ENCODE measurements at places on chromosomes 3 and 15.
A peak's percentile ranks its signal among the peaks of the same experiment; 100 is the strongest.

GRCh38 chr3:48118928-48119327 lies 69.3 kb downstream of the CDC25A start:
- DNase-seq: no peak

GRCh38 chr3:125059488-125060245 lies 3.9 kb upstream of the HEG1 start:
- DNase-seq: no peak

DNA sequence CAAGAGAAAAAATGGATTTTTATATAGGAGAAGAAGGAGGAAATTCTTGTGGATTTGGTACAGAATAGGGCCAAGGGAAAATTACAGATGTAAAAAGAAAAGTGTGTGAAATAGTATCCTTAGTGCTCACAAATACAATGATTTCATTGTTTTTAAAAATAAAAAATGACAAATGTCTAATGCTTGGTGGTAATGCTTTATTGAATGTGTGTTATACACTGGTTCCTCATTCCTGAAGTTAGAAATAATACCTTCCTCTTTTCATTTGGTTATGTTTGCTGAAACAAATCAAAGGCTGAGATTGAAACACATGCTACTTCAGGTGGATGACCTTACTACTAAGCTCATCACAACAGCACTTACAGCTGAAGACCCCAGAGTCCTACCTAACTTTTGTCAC lies 37.7 kb upstream of the CCR2 start:
- DNase-seq: no peak

DNA sequence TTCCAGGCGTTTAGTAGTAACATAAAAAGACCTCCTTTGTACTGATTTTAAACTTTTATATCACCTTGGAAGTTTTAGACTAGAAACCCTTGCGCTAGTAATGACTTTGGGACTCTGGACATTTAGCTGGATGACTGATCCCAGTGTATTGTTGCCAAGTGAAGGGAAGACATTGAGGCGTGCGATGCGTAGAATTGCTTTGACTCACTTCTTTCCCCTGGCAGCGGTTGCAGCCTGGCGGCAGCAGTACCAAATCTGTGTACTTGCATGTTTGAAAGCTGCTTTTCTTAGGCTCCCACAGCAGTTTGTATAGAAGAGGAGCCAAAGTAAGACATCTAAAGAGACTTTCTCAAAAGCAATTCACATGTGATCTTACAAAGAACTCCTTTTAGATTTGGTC lies 151.6 kb downstream of the BBX start:
- DNase-seq: no peak

DNA sequence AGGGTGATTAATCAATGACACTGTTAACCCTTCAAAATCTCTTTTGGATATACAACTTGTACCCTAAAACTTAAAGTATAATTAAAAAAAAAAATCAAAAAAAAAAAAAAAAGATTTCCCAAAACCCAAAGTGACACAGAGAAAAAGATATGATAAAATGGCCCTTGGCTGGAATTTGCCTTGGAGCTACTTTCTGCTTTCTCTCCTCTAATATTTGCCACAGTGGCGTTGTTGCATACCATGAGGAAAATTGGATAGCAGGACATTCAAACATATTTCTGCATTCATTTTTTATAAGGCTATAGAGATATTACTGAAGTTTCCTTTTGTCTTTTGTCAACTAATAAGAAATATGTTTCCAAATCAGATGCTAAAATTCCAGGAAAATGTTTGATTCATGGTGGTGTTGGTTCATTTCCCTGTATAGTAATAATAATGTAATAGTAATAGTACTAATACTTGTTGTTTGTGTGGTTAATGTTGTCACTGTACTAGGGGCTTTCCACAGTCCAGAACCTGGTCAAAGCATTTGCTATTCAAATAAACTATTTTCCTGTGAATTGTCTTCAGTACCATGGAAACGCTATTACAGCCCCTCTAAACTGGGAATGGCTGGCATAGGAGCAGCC lies 441.3 kb upstream of the THBS1 start:
- DNase-seq: no peak

DNA sequence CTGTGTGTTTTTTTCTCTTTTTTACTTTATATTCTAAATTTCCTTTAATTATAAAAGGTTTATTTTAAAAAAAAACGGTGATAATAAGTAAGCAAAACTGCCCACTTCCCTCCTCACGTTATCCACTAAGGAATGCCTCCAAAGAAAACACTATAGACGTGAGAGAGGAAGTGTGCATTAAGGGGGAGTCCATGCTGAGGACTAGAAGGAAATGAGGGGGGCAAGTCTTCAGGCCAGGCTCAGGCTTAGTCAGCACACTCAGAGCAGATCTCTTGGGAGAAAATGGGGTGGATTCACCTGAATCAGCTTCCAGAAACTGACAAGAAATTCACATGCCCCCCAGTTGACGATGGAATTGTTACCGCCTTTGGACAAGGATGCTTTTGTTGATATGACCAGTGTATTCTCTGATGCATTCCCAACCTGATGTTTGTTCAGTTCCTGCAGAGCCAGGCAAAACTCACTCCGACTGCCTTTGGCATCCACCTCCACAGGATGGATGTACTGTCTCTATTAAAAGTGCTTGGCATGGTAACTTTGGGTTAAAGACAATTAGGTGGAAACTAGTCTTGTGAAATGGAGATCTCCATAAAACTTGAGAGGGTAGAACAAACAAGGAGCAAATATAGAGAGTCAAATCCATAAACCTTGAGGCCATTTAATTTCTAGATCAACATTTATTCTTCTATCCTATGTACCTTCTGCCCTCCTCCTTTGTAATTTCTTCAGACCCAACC lies 167.8 kb downstream of the MYRIP start:
- DNase-seq: no peak

GRCh38 chr3:31966978-31967591 lies 14.0 kb downstream of the OSBPL10 start:
- no peak for DNase-seq

DNA sequence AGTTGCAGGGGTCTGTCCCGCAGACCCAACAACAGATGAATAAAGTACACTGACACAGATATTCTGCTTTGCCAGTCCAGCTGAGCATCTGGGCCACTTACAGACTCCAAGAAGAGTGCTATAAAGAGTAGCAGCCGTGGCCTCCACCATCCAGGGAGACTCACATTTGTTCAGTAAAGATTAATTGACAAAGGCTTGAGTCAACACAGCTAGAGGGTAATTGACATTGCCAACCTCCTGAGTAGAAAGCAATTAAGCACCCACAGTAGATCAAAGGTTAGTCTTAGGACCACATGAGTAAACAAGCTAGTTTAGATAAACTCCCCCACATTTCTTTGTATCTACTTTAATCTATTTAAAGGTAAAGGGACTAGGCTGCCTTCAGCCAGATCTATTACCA lies 16.3 kb upstream of the CRTC3 start:
- no peak for DNase-seq

DNA sequence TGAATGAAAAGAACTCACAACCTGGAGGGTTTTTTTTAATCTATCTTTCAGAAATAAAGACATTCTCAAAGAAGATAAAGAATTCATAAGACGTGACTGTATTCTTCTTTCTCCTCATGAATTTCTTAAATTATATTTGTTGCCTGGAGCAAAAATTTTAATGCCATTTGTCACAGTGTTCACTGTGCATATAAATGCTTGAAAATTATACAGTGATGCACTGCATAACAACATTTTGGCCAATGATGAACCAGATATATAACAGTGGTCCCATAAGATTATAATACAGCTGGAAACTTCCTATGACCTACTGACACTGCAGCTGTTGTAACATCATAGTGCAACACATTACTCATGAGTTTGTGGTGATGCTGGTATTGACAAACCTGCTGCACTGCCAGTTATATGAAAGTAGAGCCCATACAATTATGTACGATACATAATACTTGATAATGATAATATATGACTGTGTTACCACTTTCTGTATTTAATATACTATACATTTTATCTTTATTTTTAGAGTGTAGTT lies 67.3 kb downstream of the P2RY1 start:
- DNase-seq: no peak

- DNase-seq: no peak
These were observed 27.0 kb downstream of the C2CD4A start for GRCh38 chr15:62093809-62094208.

- DNase-seq: no peak
These were observed 31.3 kb upstream of the BCL2L10 start for GRCh38 chr15:52143873-52144272.

DNA sequence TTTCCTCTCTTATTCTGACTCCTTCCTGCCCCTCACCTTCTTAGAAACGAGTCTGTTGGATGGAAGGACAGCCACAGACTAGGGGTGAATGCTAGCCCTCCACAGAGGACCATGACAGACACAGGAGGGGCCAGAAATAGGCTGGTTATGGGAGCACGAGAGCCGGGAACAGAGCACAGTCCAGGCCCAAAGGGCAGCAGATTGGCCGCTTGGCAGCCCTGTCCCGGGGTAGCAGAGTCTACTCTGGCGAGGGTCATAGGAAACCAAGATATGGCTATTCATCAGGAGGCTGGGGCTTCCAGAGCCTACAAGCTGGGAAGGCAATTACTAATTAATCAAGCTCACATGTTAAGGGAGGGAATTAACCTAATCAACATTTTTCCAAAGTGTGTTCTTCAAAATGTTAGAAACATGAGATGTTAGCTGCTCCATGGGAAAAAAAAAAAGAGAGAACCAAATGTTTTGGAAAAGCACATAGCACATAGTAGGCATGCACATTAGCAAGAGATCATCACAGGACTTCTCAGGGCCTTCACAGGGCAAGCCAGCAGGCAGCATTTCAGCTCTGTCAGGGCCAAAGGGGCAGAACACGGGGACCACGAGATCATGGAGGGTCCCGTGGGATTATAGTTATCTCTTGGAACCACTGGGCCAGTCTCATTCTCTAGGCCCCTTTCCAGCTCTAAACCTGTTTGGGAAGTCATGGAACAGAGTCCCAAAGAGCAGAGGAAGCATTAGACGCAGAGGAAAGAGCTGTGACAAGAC lies 13.3 kb downstream of the SEMA3G start:
- DNase-seq: no peak

DNA sequence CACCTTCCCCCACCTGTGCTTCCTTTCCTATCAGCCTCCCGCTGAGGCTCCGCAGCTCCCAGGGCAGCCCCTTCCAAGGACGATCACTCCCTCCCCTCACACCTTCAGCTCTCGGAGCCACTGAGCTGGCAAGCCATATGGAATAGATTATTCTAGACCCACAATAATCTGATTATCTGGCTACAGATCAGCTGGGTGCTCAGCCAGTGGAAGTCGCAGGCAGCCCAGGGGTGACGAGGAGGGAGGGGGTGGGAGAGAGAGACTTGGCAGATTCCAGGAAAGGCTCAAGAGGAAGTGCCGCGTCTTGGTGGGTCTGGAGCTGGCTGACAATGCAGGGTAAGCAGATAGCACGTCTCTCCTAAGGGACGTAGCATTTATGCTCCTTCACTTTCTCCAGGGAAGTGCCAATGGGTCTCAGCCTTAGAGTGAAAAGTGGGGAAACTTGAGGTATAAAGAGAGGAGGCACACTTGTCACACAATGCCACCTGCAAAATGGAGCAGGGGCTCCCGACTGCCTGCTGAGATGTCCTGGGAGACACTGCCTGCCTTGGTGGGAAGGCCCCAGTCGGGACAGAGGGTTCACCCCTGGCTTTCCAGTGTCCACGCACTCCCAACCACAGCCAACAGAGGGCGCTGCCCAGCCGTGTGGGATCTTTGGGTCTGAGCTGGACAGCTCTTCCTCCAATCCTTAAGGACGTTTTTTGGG lies 9.4 kb upstream of the MESP1 start:
- peak; percentile 85 for DNase-seq

- DNase-seq: no peak
These were observed 210.3 kb downstream of the OPA1 start for GRCh38 chr3:193803288-193803687.

All from progenitor cell of endocrine pancreas (in vitro differentiated cells).